Neuronal stem cell (in vitro differentiated cells): ENCODE measurements at places on chromosomes 11 and 22.

GRCh38 chr22:29172216-29172615 lies 33.5 kb upstream of the EMID1 start:
- no peak for DNase-seq

DNA sequence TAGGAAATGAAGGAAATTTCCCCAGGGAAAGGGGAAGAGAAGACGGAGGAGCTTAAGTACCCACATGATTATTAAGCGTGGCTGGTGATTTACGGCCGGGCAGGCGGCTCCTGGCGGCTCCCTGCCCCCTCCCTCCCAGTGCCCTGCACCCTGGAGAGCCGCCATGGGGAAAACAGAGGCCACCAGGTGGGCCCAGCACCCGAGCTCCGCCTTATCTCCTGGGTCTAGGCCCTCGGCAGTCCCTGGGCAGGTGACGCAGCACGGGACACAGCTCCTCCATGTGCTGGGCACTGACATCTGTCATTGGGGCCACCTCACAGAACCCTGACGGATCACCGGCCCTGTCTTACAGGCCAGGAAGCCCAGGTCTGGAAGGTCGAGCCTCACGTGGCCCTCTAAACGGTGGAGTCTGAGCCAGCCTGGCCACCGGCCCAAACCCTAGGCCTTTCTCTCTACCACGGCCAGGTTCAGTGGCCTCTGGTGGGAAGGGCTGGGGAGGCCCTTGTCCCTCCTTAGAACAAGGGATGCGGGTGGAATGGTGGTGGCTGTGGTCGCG lies 60.2 kb upstream of the PPARA start:
- no peak for DNase-seq

- DNase-seq = no peak
Measured at GRCh38 chr11:117874910-117875381, 1.5 kb downstream of the FXYD6 start.

GRCh38 chr11:103993507-103993906 lies 42.9 kb upstream of the DDI1 start:
- no peak for DNase-seq

GRCh38 chr11:1131033-1131911 lies 26.5 kb upstream of the MUC5AC start:
- DNase-seq = no peak

DNA sequence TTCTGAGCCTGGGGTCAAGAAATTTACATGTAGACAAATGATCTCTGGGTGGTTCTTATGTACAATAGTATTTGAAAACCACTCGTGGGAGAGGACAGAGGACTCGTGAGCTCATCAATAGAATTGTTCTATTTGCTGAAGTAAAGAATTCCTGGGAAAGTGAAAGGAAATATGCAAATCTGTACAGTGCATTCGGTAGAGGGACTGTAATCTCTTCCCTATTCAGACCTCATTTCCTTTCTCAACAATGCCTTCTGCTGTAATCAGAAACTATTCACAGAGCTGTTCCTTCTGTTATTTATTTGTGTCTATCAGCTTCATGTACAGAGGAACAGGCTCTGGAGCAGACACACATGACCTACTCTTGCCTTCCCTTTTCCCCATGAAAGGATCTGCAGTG lies 709.4 kb upstream of the KIRREL3 start:
- no peak for DNase-seq

DNA sequence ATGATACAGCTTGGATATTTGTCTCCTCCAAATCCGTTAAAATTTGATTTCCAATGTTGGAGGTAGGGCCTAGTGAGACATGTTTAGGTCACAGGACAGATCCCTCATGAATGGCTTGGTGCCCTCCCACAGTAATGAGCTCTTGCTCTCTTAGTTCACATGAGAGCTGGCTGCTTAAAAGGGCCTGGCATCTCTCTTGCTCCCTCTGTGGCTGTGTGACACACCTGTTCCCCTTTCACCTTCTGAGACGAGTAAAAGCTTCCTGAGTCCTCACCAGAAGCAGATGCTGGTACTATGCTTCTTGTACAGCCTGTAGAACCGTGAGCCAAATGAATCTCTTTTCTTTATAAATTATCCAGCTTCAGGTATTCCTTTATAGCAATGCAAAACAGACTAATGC lies 3.5 kb downstream of the VPS37C start:
- no peak for DNase-seq

DNA sequence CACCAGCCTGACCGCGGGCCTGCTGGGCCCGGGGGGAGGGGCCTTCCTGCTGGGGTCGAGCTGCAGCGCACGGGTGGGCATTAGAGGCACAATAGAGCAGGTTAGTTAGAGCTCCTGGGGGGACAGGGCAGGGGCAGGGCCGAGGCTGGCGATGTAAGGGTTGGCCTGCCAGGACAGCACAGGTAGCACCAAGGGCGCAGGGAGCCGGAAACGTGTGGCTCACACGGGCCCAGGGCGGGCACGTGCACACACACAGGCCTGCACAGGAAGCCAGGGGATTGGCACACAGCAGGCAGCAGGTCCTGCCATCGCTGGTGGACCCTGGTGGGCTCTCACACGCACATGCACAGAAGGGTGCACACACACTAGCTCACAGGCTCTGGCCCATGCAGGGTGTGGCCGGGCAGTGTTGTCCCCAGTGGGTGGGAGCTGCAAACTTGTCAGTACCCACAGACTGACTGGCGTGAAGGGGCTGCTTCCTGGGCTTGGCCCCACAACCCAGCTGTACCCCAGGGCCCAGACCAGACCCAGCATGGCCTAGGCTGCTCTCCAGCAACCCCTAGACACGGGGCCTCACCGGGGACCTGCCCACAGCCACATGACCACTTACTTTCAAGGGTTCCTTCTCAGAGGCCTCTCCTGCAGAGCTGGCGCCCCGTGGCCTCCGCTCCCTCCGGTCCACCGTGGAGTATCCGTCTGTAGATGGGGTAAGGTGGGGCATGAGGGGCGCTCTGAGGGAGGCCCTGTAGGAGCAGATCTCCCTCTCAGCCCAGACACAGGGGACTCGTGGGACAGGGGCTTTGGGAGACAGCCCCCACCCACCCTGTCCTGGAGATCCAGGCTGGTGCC lies 29.9 kb upstream of the TXNRD2 start:
- no peak for DNase-seq

DNA sequence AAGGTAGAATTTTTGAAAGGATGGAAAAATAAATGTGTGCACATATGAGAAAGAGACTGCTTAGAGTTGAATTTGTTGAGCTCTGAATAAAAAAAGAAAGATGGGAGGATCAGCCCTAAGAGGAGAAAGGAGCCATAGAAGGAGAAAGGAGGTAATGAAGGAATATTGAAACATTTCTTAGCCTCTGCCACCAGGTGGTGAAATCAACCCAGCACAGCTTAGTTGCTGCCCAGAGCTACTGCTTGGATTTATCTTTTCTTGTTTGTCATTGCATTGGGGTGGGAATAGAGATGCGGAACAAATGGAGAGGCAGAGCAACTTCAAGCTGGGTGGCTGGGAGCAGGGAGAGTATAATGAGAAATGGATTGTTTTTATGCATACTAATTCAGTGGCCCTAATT lies 80.4 kb downstream of the SERGEF start:
- DNase-seq = no peak

- DNase-seq = no peak
Measured at GRCh38 chr11:71581826-71582225, 849 bp downstream of the KRTAP5-11 start.

- DNase-seq = no peak
Measured at GRCh38 chr22:24162436-24162835, 18.9 kb upstream of the SUSD2 start.

GRCh38 chr11:76768909-76769560 lies 14.1 kb upstream of the TSKU start:
- DNase-seq = no peak

GRCh38 chr22:49889071-49889470 lies 29.2 kb downstream of the ALG12 start:
- DNase-seq = no peak

DNA sequence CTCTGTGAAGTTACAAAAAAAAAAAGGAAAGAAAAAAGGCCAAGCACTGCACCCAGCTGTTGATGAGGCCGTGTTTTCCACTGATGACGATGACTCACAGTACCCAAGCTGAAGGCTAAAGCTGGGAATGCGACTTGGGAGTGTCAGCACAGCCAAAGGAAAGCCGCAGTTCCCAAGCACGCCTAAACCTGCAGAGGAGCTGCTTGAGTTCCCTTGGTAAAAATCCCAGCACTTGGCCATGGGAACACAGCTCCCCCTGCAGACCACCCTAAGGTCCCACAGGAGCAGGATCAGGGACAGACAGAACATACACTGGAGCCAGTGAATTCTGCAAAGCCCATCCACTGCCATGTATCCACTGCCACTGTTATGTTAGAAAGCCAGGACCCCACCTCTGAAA lies 39.9 kb downstream of the SERGEF start:
- DNase-seq = peak; percentile 45

DNA sequence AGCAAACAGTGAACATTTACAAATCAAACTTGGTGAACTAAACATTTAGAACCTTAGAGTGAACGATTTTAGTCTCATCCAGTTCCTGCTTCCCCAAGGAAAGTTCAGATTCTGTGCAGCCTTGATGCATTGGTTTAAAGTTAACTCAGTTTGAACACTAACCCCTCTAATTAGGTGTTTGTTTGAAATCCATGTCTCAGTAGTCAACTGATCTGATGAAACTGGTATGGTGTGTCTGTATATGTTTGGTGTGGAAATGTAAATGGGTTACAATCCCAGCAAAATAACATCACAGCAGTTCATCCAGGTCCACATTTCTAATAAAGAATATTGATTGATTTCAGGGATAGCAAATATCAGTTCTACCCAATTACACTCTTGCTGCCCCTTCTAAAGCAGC lies 532.0 kb downstream of the NTM start:
- DNase-seq = no peak

- DNase-seq = peak; percentile 59
Measured at GRCh38 chr11:126416542-126417090, 61.1 kb downstream of the ST3GAL4 start.
